T-helper 22 cell (primary cell): ENCODE measurements at places on chromosomes 12 and 14.

- no peak for DNase-seq
Measured at GRCh38 chr12:6355491-6356373, 13.9 kb upstream of the TNFRSF1A start.

- no peak for DNase-seq
Measured at GRCh38 chr14:32121948-32122347, 44.8 kb downstream of the ARHGAP5 start.

- DNase-seq = no peak
Measured at GRCh38 chr12:107131832-107132616, 38.7 kb upstream of the CRY1 start.

DNA sequence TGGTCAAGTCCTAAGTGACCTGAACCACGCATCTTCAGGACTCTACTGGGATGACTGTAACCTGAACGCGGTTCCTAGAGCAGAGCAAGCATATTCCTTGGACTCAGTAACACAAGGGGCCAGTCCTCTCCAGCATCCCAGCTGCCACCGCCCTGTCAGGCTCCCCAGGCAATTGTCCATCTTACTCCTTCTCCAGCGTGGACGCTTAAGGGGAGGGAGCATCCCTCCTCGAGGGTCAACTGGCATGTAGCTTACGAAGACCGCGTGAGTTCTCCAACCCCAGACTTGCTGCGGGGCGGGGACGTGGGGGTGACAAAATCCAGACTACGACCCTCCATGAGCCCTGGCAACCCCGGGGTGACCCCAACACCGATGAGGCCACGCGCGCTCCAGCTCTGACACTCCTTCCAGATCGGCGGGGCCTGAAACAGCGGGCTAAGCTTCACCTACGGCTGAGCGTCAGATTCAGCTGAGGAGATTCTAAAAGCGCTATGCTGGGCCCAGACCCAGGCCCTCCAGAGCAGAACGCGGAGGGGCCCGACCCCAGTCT, 846 bp upstream of the MTHFD1 start:
- DNase-seq = no peak

DNA sequence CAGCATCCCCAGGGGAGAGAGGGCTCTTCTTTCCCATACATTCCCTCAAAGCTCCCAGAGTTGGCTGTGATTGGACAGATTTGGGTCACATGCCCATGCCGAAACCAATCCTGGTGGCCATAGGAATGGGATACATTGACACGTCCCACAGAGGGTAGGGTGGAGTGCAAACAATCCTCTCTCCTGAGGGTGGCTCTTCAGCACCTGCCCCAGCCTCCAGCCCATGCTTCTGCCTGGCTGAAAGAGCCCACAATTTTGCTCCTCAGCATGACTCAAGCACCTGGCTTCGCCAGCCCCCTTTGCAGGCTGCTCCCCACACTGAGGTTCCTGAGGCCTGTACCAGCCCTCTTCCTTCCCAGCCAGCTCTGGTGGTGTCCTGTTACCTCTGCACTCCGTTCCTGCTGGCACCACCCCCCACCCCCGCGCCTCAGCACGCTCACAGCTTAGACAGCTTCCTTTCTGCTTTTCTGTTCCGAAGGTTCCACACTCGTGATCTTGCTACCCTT, 71.7 kb downstream of the CCDC92 start:
- no peak for DNase-seq

DNA sequence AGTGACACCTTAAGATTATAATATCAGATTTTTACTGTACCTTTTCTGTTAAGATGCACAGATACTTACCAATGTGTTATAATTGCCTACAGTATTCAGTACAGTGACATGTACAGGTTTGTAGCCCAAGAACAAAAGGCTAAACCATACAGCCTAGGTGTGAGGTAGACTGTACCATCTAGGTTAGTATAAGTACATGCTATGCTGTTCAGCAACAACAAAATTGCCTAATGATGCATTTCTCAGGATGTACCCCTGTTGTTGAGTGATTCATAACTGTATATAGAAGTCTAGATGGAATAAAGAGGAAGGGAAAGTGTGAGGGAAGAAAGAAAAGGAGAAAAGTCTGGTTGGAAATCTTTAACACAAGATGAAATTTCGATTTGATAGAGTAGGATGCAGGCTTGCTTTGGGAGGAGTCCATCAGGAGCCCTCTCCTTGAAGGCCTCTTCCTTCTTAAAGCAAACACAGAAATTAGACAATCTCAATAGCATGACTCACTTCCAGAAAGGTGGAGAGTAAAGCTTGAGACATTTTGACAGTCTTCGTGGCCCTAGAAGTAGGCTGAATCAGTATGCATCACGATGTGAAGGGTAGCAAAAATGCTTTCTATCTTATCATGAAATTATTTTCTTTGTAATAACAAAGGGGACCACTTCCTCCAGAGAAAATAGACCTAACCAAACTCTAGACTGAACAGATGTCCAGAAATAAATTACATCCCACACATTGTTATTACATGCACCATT, 191.5 kb downstream of the SYT1 start:
- no peak for DNase-seq

DNA sequence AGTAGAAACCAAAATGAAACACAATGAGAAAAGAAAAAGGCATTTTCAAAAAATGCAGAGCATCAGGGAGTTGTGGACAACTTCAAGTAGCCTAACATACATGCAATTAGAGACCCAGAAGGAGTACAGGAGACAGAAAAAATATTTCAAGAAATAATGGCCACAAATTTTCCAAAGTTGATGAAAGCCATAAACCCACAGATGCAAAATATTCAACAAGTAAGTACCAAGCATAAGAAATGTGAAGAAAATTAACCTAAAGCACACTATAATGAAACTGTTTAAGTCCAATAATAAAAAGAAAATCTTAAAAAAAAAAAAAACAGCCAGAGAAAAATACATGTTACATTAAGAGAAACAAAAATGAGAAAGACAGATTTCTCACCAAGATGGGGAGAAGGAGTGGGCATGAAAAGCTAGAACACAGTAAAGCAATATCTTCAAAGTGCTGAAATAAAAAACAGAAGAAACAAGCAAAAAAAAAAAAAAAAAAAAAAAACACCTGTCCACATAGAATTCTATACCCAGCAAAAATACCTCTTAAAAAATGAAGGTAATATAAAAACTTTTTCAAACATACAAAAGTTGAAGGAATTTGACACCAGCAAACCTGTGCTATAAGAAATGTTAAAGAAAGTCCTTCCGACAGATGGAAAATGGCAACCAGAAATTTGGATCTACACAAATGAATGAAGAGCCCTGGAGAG, 77.1 kb downstream of the PRKAB1 start:
- no peak for DNase-seq

- DNase-seq = no peak
Measured at GRCh38 chr12:116138364-116138763, 139.1 kb downstream of the MED13L start.

DNA sequence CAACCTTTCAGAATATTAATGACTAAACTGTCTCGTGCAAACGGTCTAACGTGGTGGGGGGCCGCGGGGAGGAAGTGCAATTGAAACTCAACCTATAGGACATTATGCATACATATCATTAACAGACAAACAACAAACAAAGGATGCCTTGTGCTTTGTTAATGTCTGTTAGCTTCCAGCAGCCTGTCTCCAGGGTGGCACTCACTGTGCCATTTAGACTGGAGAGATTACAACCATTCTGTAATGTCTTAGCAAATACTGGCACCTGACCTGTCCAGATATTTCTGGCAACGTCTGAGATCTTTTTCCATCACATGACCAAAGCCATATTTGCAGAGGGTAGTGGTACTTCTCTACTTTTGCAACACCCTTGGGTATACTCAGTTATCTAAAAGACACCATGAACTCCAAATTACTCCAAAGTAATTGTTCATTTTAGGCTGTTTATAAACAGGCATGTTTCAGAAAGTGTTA, 11.6 kb downstream of the BHLHE41 start:
- DNase-seq = no peak

GRCh38 chr14:63840981-63841380, 11.8 kb upstream of the SYNE2 start:
- DNase-seq = peak; percentile 18

GRCh38 chr14:37179896-37180502, 7.6 kb upstream of the SLC25A21 start:
- no peak for DNase-seq

- DNase-seq = no peak
Measured at GRCh38 chr12:114990381-114990780, 306.4 kb upstream of the TBX3 start.

DNA sequence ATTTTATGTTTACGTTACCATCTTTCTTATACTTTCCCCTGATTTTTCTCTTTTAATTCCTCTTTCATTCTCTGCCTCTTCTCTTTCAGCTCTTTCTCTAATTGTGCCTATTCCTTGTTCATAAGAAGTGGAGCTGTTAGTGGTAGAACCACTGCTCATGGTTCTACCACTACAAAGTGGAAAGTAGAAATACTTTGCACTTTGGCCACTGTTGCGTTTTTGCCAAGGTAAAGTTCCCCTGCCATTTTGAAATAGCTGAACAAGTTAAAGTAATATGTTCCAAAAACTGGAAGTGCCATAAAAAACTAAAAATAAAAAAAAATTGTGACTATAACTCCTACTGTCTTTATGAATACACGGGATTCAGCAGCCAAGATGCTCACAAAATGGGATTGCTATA, 130.6 kb downstream of the MON2 start:
- DNase-seq = no peak

DNA sequence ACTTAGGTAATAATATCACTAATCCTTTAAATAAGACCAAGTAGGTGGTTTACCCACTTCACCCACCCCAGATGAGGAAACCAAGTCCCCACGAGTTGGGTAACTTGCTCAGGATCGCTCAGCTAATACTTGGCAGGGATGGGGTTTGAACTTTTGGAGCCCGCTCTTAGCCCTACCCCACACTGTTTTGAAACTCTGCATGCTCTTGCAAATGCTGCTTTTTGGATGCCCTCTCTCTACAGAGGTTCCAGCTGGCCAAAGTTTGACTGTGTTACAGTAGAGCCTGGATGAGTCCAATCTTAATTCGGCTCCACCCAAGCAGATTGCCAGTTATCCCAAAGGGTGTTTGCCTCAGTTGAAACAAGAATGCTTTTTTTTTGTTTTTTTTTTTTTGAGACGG, 6.8 kb downstream of the PLEKHG3 start:
- DNase-seq = no peak

DNA sequence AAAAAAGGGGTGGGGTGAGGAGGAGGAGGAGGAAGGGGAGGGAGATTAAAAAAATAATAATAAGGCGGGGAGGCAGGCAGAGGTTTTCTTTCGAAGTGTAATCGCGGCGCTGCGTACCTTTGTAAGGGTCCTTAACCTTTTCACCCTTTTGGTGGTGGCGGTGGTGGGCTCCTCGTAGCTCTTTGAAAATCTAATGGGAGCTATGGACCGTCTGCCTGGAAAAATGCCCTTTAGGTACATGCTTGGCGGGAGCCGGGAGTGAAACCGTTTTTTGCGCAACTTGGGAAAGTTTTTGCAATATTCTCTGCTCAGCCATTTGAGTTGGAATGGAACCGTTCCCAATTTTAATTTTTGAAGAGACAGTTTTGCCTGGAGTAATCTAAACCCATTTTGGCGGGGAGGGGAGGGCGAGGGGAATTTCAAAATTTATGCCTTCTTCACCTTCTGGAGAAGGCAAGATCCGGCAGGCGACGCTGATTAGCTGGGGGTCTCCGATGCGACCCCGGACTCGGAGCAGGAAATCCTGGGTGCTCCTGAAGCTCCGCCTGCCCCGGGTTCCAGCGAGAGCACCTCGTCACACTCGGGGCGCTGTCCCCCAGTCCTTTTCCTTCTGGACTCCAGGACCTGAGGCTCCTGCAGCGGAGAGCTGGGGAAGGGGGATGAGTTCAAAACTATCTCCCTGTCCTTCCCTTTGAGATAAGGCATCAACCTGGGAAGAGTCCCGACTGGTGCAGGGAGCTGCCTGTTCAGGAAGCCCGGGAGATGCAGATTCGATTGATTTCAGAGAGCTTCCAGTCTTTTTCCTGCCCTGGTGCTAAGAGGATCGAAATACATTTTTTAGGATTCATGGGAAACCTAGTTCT, 74.6 kb upstream of the TBX5 start:
- no peak for DNase-seq

GRCh38 chr12:85872497-85873091, 1.5 kb upstream of the NTS start:
- no peak for DNase-seq

- no peak for DNase-seq
Measured at GRCh38 chr12:53930591-53931255, 7.9 kb upstream of the HOXC13 start.

- no peak for DNase-seq
Measured at GRCh38 chr14:96121660-96122395, 82.7 kb downstream of the C14orf132 start.

GRCh38 chr12:96084624-96085023, 49.2 kb upstream of the LTA4H start:
- no peak for DNase-seq

DNA sequence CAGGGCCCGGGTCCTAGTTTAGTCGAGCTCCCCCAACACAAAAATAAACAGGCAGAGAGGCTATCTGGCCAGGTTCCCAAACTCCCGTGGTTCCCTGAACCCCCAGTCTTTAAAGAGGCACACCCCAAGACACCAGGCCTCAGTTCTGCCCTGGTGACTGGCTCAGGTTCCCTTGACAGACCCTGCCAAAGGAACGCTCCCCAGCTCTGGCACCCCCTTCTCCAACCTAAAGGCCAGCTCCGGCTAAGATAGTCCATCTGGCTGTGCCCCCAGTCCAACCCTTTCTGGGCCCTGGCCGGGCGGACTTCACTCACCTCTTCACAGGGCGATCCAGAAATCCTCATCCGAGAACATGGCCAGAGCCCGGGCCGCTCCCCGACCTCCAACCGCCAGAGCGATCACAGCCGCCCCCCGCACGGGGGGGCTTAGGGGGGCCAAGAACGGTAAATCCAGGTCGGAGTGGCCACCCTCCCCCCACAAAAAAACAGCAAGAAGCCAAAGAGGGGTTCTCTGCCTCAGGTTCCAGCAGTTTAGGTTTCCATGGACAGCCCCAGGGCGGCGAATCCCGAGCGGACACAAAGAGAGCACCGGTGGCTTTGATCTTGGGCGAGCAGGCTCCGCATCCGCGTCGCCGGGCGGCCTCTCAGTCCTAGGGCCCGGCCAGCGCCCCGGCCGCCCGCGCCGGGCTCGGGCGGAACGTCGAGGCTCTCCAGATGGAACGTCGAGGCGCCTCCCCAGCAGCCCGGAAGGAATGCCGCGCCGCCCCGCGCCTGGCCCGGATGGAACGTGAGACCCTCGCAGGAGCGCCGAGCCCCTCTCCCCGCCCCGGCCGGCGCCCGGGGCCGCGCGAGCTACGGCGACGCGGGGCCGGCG, 1.1 kb downstream of the KMT2D start:
- DNase-seq = no peak

DNA sequence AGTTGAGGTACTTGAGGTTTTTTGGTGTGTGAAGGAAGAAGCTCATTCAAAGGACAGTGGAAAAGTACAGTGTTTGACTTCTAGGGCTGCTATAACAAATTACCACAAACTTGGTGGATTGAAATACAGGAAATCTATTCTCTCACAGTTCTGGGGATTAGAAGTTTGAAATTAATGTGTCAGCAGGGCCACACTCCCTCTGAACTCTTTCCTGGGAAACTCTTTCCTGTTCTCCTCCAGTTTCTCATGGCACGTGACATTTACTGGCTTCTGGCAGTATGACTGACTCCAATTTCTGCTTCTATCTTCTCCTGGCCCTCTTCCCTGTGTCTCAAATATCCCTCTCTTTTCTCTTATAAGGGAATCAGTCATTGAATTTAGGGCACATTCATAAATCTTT, 160.2 kb downstream of the CCDC91 start:
- no peak for DNase-seq
